ENCODE measurements at places on chromosomes 4 and X.

DNA sequence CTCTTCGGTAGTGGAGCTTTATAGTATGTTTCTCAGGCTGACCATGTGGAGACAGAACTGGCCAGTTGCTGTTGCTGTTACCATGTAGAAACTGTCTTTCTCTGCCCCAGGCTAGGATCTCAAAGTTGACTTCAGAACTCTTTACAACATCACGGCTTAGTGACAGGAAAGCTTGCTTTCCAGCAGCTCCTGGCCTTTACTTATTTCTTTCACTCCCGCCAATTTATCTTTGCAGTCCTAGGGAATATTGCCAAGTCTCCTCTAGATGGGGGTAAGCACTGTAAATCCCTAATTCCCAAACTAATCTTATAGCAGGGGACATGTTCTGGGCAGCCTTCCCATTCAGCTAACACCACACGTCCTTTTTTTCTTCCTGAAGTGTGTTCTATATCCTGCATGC, 631.6 kb downstream of the SPRY1 start:
- DNase-seq, result no peak

DNA sequence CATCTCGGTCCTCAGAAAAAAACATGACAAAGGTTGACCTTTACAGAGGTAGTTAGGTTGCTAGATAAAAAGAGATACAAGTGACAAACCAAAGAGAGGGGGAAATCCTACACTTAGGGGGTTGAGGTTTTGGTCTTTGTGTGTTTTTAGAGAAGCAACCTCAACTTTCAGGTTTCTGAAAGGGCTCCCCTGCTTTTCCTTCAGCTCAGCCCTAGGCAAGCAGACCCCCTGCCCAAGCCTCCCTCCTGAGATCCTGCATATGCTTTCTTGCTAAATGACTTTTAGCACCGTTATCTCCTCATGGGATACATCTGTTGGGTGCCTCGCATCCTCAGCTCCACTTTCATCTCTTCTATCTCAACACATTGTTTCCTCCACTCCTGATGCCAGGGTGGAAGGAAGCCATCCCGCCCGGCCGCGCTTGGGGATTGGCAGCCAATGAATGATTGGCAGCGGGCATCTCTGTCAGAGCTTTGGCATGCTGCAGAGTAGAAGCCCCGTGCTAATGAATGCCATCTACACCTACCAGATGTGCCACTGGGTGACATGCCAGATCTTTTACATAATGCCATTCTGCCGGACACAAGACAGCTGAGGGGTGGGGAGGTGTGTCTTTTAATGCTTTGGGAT, 15.0 kb upstream of the PRDM8 start:
- no peak for DNase-seq

DNA sequence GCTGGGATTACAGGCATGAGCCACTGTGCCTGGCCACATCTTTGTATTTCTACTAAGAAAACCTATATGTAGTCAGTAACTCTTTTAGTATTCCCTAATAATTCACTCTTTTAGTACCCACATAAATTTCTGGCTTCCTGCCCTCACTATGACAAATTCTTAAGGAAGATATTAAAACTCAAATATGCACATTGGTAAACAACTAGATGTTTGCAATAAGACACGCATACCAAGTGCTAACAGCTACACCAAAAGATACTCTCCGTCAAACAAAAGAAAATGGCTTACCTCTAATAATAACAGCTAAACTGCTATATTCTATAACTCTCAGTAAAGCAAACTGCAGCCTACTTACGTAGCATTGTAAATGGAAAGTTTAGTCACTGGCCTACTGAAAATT, 6.3 kb downstream of the UBA6 start:
- no peak for DNase-seq

- no peak for DNase-seq
Observed at GRCh38 chr4:140672416-140672815, 83.8 kb downstream of the TBC1D9 start.

DNA sequence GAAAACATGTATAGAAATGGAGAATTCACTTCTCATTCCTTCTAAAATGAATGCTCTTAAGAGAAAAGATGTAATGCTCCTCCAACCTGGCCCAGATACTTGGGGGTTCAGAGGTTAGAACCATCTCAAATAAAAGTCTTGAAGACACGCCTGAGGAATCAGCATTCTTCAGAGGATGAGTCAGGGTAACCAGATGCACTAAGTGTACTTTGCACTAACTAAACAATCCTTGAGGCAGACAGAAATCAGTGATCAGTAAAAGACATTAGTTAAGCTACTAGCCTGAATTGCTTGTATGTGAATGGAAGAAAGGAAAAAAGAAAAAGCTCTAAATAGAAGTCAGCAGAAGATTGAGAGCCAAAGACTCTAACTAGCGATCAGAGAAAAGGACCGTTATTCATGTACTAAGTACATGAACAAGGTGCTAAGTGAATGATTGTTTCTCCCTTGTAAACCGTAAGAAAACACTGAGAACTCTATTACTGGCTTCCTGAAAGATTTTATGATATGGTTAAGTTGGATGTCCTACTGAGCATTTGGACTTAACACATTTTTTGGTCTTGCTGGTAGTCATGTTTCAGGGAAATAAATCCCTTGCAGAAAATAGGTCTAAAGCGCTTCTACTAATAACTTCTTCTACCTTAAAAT, 738.3 kb downstream of the STPG2 start:
- no peak for DNase-seq

GRCh38 chr4:126038502-126039144, 723.9 kb downstream of the FAT4 start:
- no peak for DNase-seq

DNA sequence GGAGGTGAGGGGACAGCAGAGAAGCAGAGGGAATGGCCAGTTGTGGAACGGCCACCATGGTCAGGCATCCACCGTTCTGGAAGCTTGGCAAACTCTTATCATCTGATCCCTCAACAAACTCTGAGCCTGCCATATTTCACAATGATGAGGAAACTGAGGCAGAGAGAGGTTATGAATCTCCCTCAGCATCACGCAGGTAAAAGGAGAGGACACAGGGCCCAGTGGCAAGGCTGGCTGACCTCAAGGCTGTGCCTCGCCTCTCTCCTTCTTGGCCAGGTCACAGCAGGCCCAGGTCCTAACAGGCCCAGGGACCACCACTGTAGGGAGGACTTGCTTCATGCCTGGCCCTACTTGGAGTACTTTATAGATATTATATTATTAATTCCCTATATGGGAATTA, 242.8 kb downstream of the EVC2 start:
- no peak for DNase-seq

- no peak for DNase-seq
Observed at GRCh38 chr4:142856576-142856975, 10.5 kb upstream of the INPP4B start.

- DNase-seq, result no peak
Observed at GRCh38 chr4:185304541-185304940, 91.2 kb downstream of the LRP2BP start.

DNA sequence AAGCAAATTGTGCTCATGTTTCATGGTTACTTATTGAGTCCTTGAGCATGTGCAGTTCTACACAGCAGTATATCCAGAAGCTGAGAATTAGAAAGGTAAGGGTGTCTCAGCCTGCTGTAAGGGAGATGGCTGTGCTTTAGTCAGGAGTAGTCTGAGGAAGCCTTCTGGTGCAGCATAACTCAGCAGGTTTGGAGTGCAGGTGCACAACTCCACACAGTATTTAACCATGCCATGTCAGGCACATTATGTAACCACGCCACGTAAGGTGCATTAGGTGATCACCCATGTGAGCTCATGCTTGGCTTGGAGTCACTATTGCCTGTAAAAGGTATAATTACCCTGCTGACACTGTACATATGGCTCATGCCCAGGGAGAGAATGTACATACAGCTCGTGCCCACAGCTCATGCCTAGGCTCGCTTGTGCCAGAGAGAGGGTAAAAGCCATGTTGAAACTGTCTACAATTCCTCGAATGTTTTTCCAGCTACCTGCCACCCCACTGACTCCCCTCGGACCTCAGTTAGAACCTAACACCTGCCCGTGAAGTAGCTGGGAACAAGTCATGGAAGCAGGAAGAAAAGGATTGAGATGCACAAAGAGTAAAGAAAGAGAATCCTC, 37.8 kb downstream of the UCHL1 start:
- DNase-seq, result no peak

DNA sequence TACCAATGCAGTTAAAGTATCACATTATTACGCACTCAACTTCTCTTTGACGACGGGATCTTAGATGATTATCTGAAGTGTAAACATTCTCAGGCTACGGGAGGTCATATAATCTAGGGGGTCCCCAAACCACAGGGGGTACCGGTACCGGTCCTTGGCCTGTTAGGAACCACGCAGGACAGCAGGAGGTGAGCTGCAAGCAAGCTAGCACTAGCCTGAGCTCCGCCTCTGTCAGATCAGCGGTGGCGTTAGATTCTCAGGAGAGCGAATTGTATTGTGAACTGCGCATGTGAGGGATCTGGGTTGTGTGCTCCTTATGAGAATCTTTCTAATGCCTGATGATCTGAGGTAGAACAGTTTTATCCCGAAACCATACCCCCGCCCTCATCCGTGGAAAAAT, 20.6 kb upstream of the PRR27 start:
- DNase-seq, result no peak
